ENCODE measurements at places on chromosomes 2 and 18. TPM values are rescaled to one million over a fixed set of nuclear protein-coding genes. Genes with fewer than 3 reads are reported as not detected.

- no peak overlapping the region for H3K27ac ChIP-seq
- no peaks in the 10 kb centered on the region for H3K4me1 ChIP-seq
- no peak for DNase-seq
- H3K4me3 ChIP-seq = no peak overlapping the region
These were observed 27.3 kb downstream of the DCDC2C start for GRCh38 chr2:3730646-3731045.

GRCh38 chr2:143282684-143283083, 153.5 kb downstream of the ARHGAP15 start:
- no peak overlapping the region for H3K27ac ChIP-seq
- no peaks in the 10 kb centered on the region for H3K36me3 ChIP-seq
- no peaks in the 10 kb centered on the region for H3K27me3 ChIP-seq
- DNase-seq = no peak

Gene SPHKAP
- not detected for polyA plus RNA-seq

- no peaks in the 10 kb centered on the region for H3K36me3 ChIP-seq
- DNase-seq = no peak
- H3K27me3 ChIP-seq = no peaks in the 10 kb centered on the region
- peak overlapping the region; percentile 43 for H3K4me3 ChIP-seq
- H3K27ac ChIP-seq = no peak overlapping the region
- H3K4me1 ChIP-seq = peaks cover 34% of the 10 kb centered on the region
These were observed 27.3 kb upstream of the BIN1 start for GRCh38 chr2:127134235-127134634.

GRCh38 chr2:177024765-177025164, 187.8 kb upstream of the HNRNPA3 start:
- no peak overlapping the region for H3K4me3 ChIP-seq
- H3K27me3 ChIP-seq = no peaks in the 10 kb centered on the region
- H3K4me1 ChIP-seq = no peaks in the 10 kb centered on the region
- no peak for DNase-seq

DNA sequence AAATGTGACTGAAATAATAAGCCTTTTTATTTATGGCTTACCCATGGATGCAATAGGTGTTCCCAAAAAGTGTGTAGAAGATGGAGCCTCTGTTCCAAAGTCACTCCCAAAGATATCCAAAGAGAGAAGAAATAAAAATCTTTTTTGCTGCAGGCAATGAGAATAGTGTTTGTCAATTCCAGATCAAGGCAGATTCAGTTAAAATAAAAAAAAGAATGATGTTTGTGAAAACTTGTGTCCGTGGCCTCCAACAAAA, 43.9 kb downstream of the COMMD1 start:
- H3K4me3 ChIP-seq = no peak overlapping the region
- no peaks in the 10 kb centered on the region for H3K4me1 ChIP-seq
- H3K27ac ChIP-seq = no peak overlapping the region
- H3K27me3 ChIP-seq = no peaks in the 10 kb centered on the region
- no peak for DNase-seq

DNA sequence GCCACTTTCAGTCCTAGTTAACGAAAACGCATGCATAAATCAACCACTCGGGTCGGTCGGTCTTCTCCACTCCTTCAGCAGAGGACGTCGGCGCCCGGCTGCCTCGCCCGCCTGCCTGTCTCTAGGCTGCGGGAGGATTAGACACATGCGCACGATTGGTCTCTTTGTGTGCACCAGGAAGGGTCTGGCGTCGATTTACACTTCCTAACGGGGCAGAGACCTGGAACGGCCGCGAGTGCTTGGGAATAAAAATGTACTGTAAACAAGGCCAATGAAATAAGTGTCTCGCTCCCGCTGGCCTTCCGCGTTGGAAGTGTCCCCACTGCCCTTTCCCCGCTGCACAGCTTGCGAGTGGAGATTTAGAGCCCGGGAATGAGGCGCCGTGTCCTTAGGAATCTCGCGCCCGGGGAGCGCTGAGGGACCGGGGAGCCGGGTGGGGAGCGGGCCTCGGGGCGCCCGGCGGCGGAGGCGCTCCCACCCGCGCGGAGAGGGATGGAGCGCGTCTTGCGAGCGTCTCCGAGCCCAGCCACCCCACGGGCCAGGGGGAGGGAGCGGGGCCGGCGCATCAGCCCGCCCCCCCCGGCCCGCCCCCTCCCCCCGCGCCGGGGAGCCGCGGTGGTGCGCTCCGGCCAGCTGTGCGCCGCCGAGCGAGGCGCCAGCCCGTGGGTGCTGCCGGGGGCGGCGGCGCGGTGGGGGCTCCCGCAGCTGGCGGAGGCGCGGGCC, at the start of gene DOK6:
TSS of gene DOK6 (plus strand) at position 636 of the 723 bp plus-strand sequence.
- no peak within 1 kb of the TSS for H3K4me3 ChIP-seq
- H3K27me3 ChIP-seq = peaks cover 31% of the 10 kb centered on the region
- no peak within 1 kb of the TSS for H3K27ac ChIP-seq
- DNase-seq = no peak

Gene CTIF
- 1.2 TPM for polyA plus RNA-seq

Gene LRRTM1
- not detected for polyA plus RNA-seq

- H3K36me3 ChIP-seq = no peaks in the 10 kb centered on the region
- no peak overlapping the region for H3K27ac ChIP-seq
- no peak overlapping the region for H3K4me3 ChIP-seq
- H3K27me3 ChIP-seq = no peaks in the 10 kb centered on the region
These were observed 481.4 kb downstream of the CDH2 start for GRCh38 chr18:27695503-27695902.

DNA sequence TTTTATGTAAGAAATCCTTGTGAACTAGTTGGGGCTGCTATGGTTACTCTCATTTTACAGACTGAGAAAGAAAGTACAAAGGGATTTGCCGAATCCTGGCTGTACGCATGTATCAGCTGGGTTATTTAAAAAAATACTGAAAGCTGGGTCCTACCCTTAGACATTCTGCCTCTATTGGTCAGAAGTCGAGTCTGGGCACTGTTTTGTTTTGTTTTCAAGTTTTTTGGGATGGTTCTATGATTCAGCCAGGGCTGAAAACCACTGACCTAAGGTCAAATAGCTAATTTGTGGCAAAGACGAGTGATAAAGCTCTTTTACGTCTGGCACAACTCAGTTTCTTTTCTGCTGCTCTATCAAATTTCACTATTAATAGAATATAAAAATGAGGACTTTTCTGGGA, 5.9 kb upstream of the SLC8A1 start:
- H3K4me3 ChIP-seq = no peak overlapping the region
- H3K27me3 ChIP-seq = no peaks in the 10 kb centered on the region
- H3K4me1 ChIP-seq = peaks cover 53% of the 10 kb centered on the region
- no peaks in the 10 kb centered on the region for H3K36me3 ChIP-seq

GRCh38 chr2:95012881-95013550, 12.5 kb upstream of the MAL start:
- no peaks in the 10 kb centered on the region for H3K27me3 ChIP-seq
- H3K4me3 ChIP-seq = no peak overlapping the region
- no peak overlapping the region for H3K27ac ChIP-seq
- no peaks in the 10 kb centered on the region for H3K4me1 ChIP-seq
- DNase-seq = no peak
- no peaks in the 10 kb centered on the region for H3K36me3 ChIP-seq

Gene CNNM4
- polyA plus RNA-seq = 2.3 TPM

Gene HOXD12
- not detected for polyA plus RNA-seq

DNA sequence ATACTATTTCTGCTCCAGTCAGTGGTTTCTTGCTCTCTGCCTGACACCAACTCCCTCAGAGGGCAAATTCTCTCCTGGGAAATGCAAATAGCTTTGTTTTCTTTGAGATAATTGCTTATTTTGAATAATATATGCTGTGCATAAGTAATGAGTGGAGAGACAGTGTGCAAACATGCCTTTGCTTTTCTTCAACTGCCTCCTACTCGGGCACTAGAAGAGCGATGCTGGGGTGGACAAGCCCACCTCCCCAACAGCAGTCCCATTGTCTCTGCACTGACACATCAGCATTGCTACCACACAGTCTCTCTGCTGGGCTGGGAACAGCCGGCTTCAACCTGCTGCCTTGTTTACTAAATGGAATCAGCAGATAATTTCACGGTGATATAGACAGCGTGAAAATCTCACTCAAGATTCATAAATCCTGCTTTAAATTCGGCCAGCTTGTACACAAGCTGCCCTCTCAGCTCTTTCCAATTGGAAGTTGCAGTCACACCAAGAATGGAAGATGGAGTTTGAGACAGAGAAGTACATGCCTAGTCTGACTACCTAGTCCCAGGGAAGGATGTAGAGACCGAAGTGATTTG, 694.5 kb downstream of the TDRD15 start:
- no peak overlapping the region for H3K27ac ChIP-seq
- no peak overlapping the region for H3K4me3 ChIP-seq
- no peak for DNase-seq
- no peaks in the 10 kb centered on the region for H3K4me1 ChIP-seq
- H3K27me3 ChIP-seq = no peaks in the 10 kb centered on the region

GRCh38 chr18:10293966-10294365, 160.5 kb upstream of the APCDD1 start:
- no peak overlapping the region for H3K4me3 ChIP-seq
- peaks cover 61% of the 10 kb centered on the region for H3K4me1 ChIP-seq
- no peak for DNase-seq
- H3K36me3 ChIP-seq = no peaks in the 10 kb centered on the region
- H3K27me3 ChIP-seq = no peaks in the 10 kb centered on the region
- H3K27ac ChIP-seq = no peak overlapping the region

DNA sequence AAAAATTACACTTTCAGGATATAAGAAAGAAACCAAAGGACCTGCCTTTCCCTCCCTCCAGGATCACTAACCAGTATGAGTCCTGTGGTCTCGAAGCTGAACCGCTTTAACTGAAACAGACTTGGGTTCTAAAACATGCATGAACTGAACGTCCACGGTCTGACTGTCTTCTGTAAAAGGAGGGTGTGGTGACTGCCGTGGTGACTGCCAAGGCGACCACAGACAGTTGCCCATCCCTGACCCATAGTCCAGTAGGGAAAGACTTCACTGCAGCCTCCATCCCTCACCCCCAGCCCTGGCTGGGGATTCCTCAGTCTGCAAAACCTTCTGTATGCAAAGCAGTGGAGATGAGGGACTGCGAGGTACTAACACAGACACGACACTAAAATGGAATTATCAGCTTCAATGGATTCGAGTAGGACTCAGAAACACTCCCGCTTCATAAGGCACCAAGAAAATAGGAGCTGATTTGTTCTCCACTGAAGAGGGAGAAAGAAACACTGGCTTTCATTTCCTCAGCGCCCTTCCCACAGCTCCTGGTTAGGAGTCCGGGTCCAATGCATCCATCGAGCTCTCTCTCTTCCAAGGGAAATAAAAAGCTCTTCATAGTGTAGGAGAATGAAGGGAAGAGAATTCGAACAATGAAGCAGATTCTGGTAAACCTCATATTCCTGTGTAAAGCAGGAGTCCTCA, 197.2 kb downstream of the HDAC4 start:
- H3K27me3 ChIP-seq = no peaks in the 10 kb centered on the region
- no peak overlapping the region for H3K27ac ChIP-seq
- peaks cover under 1% of the 10 kb centered on the region for H3K36me3 ChIP-seq
- no peak for DNase-seq

GRCh38 chr2:140891614-140892212, 1239.1 kb downstream of the LRP1B start:
- DNase-seq = no peak
- H3K4me3 ChIP-seq = no peak overlapping the region
- H3K27me3 ChIP-seq = no peaks in the 10 kb centered on the region
- no peaks in the 10 kb centered on the region for H3K36me3 ChIP-seq
- no peak overlapping the region for H3K27ac ChIP-seq
- H3K4me1 ChIP-seq = no peaks in the 10 kb centered on the region

Gene CHMP1B
- polyA plus RNA-seq = 105 TPM

DNA sequence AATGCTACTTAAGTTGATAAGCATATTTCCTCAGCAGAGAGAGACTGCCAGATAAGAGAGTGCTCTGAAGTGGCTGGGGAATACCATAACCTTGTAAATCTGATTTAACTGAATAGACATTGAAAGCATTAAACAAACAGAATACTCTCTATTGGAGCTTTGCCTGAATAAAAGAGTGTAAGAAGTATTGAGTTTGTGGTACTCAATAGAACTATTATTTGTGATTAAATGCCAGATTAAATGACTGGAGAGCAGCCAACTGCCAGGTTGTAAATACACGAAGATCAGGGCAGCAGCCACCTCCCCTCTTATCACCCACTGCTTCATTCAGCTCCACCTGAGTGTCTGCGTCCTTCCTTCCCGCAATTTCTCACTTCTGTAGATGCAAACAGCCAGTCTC, 373.6 kb downstream of the DCDC2C start:
- H3K4me1 ChIP-seq = no peaks in the 10 kb centered on the region
- no peak overlapping the region for H3K27ac ChIP-seq
- no peaks in the 10 kb centered on the region for H3K36me3 ChIP-seq
- no peak for DNase-seq
- H3K27me3 ChIP-seq = no peaks in the 10 kb centered on the region
- H3K4me3 ChIP-seq = no peak overlapping the region

DNA sequence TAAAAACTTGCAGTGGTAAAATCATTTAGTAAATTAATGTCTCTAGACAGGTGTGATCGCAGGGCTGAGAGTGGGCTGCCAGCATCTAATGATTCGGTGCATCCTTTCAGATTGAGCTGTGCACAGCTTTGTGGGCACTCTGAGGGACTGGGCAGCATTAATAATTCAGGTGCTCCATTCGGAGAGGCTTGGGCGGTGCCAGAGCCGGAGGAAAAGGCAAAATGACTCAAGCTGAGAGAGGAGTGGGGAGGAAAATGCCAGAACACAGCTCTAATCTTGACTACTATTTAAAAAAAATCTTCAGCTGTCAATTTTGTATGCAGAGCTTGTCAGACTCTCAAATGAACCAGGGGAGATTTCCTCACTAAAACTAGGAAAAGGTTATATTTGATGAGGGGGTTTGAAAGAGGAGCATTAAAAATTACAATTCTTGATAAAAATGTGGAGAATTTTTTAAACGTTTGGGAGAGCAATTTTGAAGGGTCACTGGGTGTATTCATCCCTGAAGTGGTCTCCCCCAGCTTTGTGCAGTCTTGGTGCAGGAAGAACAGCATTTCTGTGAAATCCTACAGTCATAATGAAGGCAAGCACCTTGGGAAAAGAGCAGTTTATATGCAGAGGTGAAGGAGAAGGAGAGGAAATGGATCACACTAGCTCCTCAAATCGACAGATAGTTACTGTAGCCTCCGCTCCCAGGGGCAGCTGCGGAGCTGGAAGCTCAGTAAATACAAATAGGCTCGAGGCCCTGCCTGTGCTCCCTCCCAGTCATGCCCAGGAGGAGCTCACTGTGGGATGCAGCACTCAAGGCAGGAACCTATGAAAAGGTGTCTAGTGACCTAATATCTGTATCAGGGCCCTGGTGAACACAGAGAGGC, 535.4 kb upstream of the RAB6C start:
- no peaks in the 10 kb centered on the region for H3K27me3 ChIP-seq
- no peak for DNase-seq
- H3K4me1 ChIP-seq = no peaks in the 10 kb centered on the region
- H3K27ac ChIP-seq = no peak overlapping the region
- no peaks in the 10 kb centered on the region for H3K36me3 ChIP-seq

Gene UNC80
- not detected for polyA plus RNA-seq

Measured in CD14-positive monocyte (primary cell).